ENCODE measurements at places on chromosomes 6 and 20. TPM values are rescaled to one million over a fixed set of nuclear protein-coding genes. Genes with fewer than 3 reads are reported as not detected.

FNDC11 gene
- 0.86 TPM for total RNA-seq

BCAS4 gene
- total RNA-seq: 15.2 TPM

WDR46 gene
- 46.2 TPM for total RNA-seq

SMLR1 gene
- not detected for total RNA-seq

RFX6 gene
- total RNA-seq: 3.8 TPM

TIAM2 gene
- 14.4 TPM for total RNA-seq

SPATS1 gene
- total RNA-seq: not detected

SLC17A9 gene
- total RNA-seq: 5.3 TPM

EDN1 gene
- 8.5 TPM for total RNA-seq

RBL1 gene
- total RNA-seq: 13.6 TPM

ALDH5A1 gene
- total RNA-seq: 22.5 TPM

LRFN2 gene
- not detected for total RNA-seq

TREM1 gene
- 0.34 TPM for total RNA-seq

PABPC1L gene
- total RNA-seq: 135 TPM

All from mesothelial cell of epicardium (in vitro differentiated cells).